ENCODE measurements at places on chromosomes 12 and 14.

GRCh38 chr12:951176-951575 lies 1.7 kb upstream of the RAD52 start:
- no peak for DNase-seq

- DNase-seq, result no peak
Measured at GRCh38 chr12:25018146-25018545, 69.2 kb upstream of the BCAT1 start.

DNA sequence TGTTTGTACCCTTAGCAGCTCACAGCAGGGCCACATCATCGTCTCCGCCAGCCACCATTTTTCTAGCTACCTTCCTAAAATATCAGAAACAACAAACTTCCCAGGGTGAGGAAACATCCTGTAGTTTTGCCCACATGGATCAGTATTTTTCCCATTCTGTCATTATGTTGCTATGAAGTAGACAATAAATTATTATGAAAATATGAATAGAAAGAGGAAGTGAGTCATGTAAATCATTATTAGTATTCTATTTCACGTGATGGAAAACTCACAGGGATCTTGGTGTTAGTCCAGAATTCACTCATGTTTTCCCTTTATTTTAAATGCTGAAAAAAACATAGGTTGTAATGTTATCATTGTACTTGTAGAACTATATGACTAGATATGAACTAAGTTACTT lies 319.4 kb downstream of the SYT1 start:
- no peak for DNase-seq

GRCh38 chr14:33510063-33510481 lies 440.8 kb downstream of the EGLN3 start:
- DNase-seq, result no peak

GRCh38 chr12:62613081-62613480 lies 146.5 kb downstream of the MON2 start:
- no peak for DNase-seq

DNA sequence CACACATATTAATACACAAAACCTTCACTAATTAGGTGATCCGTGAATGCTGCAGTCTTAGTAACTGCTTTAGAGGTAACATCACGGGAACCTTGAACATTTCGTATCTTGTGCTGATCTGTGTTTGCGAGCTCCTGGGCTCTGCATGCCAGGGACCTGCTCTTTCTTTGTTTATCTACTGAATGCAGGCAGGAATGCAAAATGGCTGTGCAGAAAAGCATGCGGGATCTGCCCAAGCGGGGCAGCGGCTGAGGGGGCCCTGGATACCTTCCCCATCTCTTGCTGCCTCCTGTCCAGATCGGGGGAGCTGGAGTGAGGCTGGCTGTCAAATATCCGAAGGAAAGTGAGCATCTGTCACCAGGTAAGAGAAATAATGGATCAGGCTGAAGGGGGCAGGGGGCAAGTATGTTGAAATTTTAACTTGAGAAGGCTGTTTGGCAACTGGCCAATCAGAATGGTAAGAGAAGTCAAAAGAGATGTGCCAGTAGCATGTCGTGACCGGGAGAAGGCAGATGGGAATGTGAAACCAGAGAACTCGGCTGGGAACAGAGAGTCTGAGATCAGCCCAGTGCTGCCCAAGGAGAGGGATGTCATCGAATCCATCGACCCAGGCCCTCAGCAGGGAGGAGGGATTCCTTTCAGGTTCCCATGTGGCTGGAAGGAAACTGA lies 191.4 kb downstream of the TTC7B start:
- DNase-seq, result no peak

DNA sequence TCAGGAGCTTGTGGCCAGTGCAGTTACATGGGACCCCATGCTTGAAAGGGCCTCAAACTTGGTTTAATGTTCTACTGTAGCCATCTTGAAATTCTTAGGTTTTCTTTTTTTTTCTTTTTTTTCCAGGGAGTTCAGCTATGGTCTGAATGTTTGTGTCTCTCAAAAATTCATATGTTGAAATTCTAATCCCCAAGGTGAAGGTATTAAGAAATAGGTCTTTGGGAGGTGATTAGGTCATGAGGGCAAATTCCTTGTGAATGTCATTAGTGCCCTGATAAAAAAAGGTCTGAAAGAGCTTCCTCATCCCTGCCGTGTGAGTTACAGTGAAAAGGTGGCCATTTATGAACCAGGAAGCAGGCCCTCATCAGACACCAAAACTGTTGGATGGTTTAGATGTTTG lies 324.1 kb downstream of the C12orf75 start:
- DNase-seq, result no peak

GRCh38 chr12:99056186-99056585 lies 411.1 kb downstream of the APAF1 start:
- no peak for DNase-seq

GRCh38 chr14:61574514-61574807 lies 120.9 kb upstream of the HIF1A start:
- DNase-seq, result no peak

- no peak for DNase-seq
Measured at GRCh38 chr12:3683670-3684069, 69.2 kb downstream of the CRACR2A start.

GRCh38 chr14:102439556-102439955 lies 70.0 kb downstream of the ANKRD9 start:
- DNase-seq, result no peak

GRCh38 chr12:26014085-26014484 lies 55.6 kb downstream of the RASSF8 start:
- DNase-seq, result no peak

GRCh38 chr14:67602995-67603545 lies 3.0 kb upstream of the PIGH start:
- DNase-seq, result no peak

DNA sequence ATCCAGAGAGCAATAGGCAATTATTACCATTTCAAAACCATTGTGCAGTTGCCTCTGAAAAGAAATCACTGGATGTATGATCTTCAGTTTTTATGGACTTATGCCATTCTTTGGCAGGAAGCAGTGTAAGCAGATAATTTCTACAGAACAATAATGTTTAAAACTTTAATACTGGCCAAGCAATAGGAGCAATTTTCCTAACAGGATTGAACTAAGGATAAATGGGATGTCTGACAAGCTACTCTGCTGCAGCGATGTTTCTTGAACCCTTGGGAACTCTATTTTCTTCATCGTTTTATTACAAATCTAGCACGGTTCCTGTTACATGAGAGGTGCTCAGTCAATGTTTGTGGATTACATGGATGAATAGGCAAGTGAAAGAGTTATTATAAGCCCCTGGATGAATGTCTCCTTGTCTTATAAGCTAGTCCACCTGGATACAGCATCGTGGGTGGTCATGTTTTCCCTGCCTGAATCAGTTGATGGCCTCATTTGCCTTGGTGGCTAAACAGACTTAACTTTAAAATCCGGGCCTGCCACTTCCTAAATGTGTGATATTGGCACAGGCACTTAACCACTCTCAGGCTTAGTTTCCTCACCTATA lies 68.2 kb upstream of the MDM1 start:
- DNase-seq, result no peak

DNA sequence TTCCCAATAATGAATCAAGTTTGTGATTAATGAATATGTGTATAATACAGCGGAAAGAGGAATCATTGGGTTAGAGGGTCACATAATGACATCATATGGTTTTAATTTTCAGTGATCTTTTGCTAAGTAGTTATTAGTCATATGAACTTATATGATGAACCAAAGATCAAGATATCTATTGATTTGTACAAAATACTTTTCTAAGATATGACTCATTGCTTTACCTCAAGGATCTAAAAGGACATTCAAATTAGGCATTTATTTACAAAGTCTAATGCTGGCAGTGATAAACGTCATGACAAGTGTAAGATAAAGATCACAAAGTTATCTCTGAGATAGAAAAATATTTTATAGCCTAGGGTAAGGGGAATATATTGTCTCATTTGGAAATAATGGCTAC lies 417.8 kb downstream of the RPL10L start:
- DNase-seq, result no peak

DNA sequence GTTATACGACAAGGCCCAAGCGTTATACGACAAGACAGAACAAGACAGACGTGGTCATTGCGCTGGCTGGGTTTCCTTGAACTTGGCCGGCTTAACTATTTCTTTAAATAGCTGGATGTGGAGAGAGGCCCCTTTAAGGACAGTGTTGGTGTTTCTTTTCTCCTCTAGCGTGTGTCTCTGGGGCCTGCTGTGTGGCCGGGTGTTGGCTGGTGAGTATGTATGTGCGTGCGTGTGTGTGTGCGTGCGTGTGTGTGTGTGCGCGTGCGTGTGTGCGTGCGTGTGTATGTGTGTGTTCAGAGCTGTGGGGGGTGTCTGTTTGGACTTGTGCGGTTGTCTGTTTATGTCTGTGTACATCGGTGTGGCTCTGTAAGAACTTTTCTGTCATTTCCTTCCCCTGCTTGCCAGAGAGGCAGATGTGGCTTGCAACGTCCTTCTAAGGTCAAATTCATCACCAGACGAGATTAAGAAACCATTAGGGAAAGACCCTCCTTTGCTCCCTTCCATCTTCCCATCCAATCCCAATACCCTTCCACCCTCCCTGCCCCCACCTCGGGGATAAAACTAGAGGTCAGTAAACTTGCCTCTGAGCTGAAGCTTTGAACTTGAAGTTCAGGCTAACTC lies 78.6 kb upstream of the TBX3 start:
- no peak for DNase-seq

DNA sequence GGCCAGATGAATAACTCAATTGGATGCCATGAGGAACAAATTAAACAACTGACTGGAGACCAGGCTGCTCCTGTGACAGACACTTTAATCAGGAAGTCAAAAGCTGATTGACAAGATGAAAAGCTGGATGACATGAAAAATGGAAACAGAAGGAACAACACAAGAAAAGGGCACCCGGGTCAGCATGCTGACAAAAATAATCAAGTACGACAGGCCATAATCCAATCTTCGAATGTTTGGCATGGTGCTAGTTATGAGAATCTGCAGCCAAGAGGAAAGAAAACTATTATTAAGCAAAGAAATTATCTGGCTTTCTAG lies 544.7 kb downstream of the ETNK1 start:
- DNase-seq, result no peak

- DNase-seq, result no peak
Measured at GRCh38 chr14:105168979-105169507, 467 bp upstream of the JAG2 start.

DNA sequence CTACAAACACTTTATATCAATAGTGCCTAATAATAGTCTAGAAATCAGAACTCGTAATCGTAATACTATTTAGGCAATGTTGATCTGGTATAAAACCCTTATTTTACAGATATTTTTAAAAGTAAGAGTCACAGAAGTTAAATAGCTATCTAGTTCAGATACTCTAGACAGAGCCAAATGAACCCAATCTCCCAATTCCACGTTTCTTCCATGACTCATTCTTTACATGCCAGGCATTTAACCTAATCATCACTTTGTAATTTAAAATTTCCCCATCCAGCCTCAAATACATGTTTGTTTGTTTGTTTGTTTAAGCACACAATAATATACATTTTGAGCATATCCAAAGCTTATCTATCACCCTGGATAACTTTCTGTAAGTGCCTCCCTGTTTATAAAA lies 36.4 kb upstream of the GARIN6 start:
- no peak for DNase-seq

DNA sequence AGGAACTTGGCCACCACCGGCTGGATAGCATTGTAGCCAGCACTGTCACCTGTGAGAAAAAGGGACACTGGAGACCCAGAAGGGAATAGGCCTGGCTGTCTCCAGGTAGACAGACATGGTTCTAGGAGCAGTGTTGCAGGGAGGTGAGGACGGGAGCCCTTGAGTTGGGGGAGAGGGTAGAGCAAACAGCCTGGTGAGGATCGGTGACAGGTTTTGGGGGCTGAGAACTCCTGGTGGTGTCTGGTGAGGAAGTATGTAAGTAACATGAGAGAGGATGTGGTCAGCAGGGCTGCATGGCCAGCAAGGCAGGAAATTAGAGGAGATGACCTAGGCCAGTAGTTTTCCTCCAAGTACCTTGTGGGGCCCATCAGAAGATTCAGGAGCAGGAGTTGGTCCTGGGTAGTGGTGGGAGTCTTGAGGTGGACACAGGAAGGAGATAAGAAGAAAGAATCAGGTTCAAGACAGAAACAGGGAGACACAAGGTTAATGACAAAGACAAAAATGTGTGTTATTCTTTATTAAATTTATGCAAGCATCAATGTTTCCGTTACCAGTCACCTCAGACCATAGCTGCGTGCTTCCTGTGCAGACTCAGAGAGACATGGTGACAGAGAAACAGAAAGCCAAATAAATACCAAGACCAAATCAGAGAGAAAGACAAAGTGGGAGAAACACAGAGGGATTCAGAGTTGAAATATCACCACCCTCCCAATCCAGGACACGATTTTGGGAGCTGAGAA lies at the start of gene ARHGAP9:
Gene ARHGAP9 (minus strand): TSS at position 491 of the 740 bp plus-strand sequence. CDS start 460 bp downstream, at position 31.
- DNase-seq, result no peak
